ENCODE measurements at places on chromosomes 1 and 21.

GRCh38 chr1:218890451-218890850 is 283.2 kb upstream of the LYPLAL1 start:
- no peak for DNase-seq

DNA sequence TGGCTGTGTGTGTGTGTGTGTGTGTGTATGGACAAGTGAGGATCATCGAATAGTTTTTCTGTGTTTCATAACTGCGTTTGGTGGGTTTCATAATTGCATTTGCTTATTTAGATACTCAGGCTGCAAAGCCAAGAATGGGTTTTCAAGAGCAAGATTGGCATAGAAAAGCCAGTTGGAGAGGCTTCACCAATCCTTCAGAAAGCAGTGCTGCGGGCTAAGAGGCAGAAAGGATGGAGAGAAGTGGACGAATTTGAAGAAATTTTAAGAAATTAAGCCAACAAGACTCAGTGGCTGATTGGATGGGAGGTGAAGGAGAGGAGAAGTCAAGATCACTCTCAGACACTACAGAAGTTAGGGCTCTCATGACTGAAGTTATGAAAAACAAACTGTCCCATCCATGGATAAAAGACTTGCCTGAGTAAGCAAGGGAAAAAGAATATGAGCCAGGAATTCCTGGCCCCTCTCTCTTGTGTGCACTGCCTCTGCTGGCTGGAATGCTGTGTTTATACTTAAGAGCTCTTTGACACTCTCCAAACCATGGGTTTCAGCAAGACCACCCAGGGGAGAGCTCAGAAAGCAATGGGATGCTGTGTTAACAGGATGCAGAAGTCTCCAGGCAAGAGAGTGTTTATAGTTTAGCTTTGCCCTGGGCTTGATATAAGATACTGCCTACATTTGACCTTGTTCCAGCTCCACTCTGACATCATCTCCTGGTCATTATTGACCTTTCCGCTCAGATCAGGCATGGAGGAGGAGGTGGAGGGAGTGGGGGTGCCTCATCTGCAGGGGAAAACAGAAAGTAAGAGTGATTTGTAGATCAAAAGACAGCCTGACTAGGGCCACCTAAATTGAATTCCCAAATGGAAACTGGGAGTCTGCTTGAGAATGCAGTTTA is 232.0 kb upstream of the PLXNA2 start:
- DNase-seq = no peak

GRCh38 chr1:145889722-145890121 is 4.1 kb upstream of the ANKRD35 start:
- DNase-seq = no peak

DNA sequence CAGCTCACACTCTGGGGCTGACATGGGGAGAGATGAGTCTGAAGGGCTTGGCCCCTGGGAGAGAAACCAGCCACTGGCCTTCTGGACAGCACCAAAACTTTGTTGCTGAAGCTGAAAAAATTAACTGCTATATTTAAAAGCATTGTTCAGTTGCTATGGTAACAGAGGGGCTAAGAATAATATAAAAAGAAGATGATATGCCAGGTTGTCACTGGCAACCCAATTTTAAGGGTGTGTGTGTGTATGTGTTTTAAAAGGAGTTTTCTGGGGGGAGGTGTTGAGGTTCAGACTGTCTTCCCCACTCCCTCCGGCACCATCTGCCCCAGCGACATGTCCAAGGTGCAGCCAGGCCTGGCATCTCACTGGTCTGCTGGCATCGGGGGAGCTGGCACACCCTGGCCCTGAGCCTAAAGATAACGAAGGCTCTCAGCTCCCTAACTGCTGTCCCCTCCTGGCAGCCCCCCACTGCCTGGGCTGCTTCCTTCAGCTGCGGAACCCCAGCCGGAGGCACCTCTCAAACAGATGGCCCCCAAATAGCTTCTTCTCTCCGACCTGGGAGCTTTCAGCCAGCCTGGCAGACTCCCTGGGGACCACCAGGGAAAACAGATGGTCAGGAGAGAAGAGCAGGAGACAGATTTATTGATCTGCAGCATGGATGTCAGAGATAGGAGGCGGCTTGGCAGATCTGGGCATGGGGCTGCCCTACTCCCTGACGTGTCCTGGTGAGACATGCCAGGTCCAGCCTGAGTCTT is 203.9 kb downstream of the HIVEP3 start:
- DNase-seq = no peak

GRCh38 chr1:64041371-64042131 is 161.9 kb upstream of the UBE2U start:
- no peak for DNase-seq

DNA sequence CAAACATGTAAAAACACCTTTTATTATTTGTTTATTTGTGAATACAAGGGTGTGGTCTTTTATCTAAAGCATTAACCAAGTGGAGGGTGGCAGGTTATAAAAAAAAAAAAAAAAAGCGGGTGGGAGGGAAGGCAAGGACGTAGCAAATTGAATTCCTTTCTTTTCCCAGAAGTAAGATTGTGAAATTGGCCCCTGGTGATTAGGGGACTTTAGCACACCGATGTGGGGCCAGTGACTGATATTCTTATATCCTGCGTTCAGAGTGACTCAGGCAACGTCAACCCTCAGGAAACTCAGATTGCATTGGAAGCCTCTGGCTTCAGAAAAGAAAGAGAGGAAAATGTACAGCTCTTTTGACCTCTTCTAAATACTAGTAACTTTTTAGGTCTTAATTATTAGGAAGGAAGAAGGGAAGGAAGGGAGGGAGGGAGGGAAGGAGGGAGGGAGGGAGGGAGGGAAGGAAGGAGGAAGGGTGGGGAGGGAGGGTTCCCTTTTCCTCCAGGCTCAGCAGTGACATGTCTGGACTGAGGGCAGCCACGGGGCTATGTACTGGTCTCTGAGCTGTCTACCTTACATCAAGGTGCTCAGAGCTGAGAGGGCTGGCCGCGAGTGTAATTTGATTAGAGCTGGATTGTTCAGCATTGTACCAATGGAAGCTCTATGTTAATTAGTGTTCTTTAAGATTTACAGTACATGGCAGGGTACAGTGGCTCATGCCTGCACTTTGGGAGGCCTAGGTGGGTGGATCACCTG is 30.2 kb downstream of the EVA1C start:
- no peak for DNase-seq

GRCh38 chr1:72288886-72289285 is 6.5 kb upstream of the NEGR1 start:
- DNase-seq = no peak

DNA sequence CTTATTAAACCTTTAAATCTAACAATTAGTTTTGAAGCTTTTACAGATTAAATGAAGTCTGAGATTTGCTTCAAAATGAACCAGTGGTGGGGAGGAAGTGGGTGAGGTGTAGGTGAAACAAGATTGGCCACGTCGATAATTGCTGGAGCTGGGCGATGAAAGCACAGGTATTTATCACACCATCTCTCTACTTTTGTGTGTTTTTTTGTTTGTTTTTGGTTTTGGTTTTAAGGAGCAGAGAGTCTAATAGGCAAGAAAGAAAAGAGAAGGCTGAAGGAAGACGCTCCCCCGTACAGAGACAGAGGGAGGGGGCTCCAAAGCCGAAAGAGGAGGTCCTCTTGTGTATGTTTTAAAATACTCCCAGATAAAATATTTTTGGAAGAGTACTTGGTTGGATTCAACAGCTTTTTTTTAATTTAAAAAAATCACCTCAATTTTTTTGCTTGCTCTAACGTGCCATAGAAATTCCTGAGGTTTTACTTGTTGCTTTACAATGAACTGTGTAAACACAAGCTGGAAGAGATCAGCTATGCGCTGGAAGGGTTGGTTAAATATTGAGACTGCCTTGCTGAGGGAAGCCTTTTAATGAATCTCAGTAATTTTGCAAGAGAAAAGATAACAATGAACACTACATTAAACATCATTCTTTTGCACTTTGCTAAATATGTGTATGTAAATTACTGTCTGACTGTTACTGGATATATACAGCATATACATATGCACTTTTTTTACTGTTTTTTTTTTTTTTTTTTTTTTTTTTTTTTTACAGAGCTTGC is 6.7 kb upstream of the LGALS8 start:
- no peak for DNase-seq

DNA sequence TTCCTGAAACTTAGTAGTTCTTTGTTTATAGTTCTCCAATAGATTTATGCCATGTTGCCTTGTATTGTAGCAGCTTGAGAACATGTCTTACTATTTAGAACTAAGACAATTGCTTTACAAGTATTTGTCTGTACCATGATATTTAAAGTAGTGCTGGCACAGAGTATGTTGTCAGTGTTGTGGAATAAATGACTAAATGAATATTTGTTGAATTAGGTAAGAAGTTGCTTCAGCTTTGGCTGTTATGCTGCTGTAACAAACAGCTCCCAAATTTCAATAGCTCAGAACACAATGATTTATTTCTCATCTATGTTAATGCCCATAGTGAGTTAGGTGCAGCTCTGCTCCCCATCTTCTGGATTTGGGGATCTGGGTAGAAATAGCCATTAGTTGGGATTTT is 90.2 kb upstream of the VCAM1 start:
- DNase-seq = no peak
